Progenitor cell of endocrine pancreas (in vitro differentiated cells): ENCODE measurements at places on chromosomes 5 and 9. TPM values are rescaled to one million over a fixed set of nuclear protein-coding genes. Genes with fewer than 3 reads are reported as not detected.

PAM gene
- 111 and 142 TPM in 2 replicates for total RNA-seq

CNOT6 gene
- 68.3 and 70.4 TPM in 2 replicates for total RNA-seq

RFK gene
- 17.0 and 18.3 TPM in 2 replicates for total RNA-seq

FRMD3 gene
- 0.65 and 0.73 TPM in 2 replicates for total RNA-seq

ZNF79 gene
- 12.4 and 12.7 TPM in 2 replicates for total RNA-seq

ABLIM3 gene
- total RNA-seq: 0.27 and 0.48 TPM in 2 replicates

C9orf50 gene
- 0.27 and 0.43 TPM in 2 replicates for total RNA-seq

SPATA31A3 gene
- total RNA-seq: not detected in 2 replicates

N4BP3 gene
- total RNA-seq: 1.9 and 2.4 TPM in 2 replicates

TUBB4B gene
- 233 and 245 TPM in 2 replicates for total RNA-seq
